CD8-positive, alpha-beta memory T cell (primary cell): ENCODE measurements at places on chromosomes 1 and 21. TPM values are rescaled to one million over a fixed set of nuclear protein-coding genes. Genes with fewer than 3 reads are reported as not detected.

RPE65 gene
- total RNA-seq = not detected

PLA2G2F gene
- total RNA-seq = not detected

ANGPTL3 gene
- not detected for total RNA-seq

C1QB gene
- total RNA-seq = 0.53 TPM

ETS2 gene
- total RNA-seq = 39.7 TPM

CFAP57 gene
- 0.33 TPM for total RNA-seq

GBP7 gene
- 0.13 TPM for total RNA-seq

DYRK3 gene
- 11.7 TPM for total RNA-seq

TCEA3 gene
- 1.4 TPM for total RNA-seq

GJB3 gene
- total RNA-seq = not detected

SYCP1 gene
- total RNA-seq = not detected

RGS18 gene
- total RNA-seq = 0.42 TPM

MCOLN2 gene
- 110 TPM for total RNA-seq

UBL4B gene
- total RNA-seq = not detected

RNF187 gene
- total RNA-seq = 129 TPM

ARHGEF10L gene
- total RNA-seq = 0.24 TPM

ACADM gene
- 50.0 TPM for total RNA-seq

ELF3 gene
- 0.11 TPM for total RNA-seq

FCAMR gene
- total RNA-seq = not detected

VANGL1 gene
- total RNA-seq = 3.0 TPM

PRR9 gene
- total RNA-seq = not detected
